ENCODE measurements at places on chromosomes 6 and 20. TPM values are rescaled to one million over a fixed set of nuclear protein-coding genes. Genes with fewer than 3 reads are reported as not detected.

DNA sequence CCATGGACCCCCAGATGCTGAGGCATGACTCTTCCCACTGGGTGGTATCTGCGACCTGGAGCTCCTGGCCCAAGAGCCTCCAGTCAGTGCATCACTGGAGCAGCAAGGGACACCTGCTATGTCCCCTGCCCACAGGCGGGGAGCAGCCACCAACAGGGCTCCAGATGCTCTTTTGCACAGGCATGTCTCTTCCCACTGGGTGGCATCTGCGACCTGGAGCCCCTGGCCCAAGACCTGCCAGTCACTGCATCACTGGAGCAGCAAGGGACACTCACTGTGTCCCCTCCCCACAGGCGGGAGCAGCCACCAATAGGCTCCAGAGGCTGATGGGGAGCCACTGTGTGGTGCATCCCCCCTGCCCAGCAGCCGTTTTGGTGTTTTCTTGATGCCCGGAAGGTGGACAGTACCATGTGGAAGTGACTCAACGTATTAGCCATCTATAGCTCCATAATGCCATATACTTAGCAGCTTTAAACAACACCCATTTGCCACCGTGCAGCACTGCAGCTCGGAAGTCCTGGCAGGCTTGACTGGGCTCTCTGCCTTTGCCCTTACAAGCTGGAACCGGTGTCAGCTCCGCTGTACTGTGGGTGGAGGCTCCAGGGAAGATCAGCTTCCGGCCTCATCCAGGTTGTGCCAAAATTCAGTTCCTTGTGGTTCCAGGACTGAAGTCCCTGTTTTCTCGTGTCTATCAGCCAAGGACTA lies 124.9 kb upstream of the CST7 start:
- DNase-seq: no peak

GRCh38 chr6:33439956-33440648 lies 14.3 kb upstream of the ZBTB9 start:
- DNase-seq: no peak

- DNase-seq: no peak
Measured at GRCh38 chr6:122799916-122800686, 11.0 kb downstream of the SMPDL3A start.

- no peak for DNase-seq
Measured at GRCh38 chr20:12269579-12269978, 351.9 kb downstream of the BTBD3 start.

DNA sequence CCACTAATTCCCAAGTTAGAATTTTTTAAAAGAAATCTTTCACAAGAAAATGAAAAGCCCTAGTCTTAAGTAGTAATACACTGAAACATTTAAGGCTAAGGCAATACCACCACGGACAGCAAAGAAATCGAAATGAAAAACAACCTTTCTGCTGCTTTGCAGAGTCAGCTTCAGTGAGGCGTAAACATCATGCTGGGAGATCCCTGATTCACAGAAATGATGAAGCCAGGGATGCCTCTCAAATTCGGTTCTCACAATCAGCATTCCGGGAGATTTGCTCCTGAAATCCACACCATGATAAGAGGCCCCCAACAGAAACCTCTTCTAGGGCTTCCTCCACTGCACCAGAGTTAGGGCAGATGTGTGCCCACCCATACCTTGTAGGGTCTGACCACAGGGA lies 18.6 kb downstream of the RRBP1 start:
- no peak for DNase-seq

GRCh38 chr20:8094850-8095249 lies 37.2 kb upstream of the PLCB1 start:
- DNase-seq: peak; percentile 53

DNA sequence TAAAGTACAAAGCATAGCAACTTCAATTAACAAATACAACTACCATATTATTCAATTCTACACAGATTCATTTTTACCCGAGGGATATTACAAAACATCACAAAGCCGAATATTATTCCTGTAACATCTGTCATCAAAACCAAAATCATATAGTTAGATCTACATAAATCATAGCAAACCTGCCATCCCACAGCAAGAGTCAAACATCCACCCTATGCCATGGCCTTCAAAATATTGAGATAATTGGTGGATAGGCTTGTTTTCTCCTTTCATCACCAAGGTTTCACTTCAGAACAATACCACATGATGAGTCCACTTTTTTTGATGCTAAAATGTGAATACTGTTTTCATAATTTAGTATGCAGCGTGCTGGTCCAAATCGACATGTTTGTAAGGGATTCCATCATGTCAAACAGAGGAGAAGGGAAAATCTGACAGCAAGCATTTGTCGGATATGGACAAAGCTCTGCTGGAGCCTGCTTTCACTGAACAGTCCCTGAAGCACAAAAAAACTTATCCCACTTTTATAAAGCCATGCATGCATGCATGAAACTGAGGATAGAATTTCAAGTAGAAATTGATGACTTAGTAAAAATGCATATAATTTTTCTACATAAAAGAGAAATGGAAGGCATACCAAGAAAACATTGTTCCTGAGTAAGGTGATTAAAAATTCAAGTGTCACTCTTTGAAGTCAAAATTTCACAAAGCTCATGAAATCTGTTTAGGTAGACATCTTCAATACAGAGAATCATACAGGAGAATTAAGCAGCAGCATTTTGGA lies 494.1 kb downstream of the HACE1 start:
- no peak for DNase-seq

- no peak for DNase-seq
Measured at GRCh38 chr6:63471654-63472053, 100.6 kb upstream of the LOC128125822 start.

GRCh38 chr6:138001750-138002349 lies 105.4 kb downstream of the PERP start:
- DNase-seq: peak; percentile 53

- no peak for DNase-seq
Measured at GRCh38 chr20:15616626-15617025, 956.6 kb downstream of the KIF16B start.

DNA sequence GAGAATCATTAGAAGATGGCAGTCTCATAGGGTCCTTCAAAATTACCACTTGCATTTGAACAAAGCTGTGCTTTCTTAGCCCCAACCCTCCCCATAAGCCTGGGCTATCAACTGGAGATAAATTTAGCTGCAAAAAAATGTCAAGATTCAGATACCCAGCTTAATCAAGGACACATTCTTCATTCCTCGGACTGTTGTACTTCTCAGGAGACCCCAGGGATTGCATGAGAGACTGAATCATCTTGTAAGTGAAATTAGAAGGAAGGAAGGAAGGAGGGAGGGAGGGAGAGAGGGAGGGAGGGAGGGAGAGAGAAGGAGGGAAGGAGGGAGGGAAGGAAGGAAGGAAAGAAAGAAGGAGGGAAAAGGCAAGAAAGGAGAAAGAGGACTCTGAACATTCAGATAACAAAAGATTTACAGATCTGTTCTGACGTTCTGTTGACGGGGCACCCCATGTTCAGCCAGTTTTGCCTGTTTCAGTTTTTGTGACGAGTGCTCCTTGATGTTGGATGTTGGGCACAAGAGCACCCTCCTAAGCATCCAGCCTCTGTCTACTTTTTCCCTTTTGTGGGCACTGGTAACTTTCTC lies 498.7 kb downstream of the PREX1 start:
- DNase-seq: no peak

DNA sequence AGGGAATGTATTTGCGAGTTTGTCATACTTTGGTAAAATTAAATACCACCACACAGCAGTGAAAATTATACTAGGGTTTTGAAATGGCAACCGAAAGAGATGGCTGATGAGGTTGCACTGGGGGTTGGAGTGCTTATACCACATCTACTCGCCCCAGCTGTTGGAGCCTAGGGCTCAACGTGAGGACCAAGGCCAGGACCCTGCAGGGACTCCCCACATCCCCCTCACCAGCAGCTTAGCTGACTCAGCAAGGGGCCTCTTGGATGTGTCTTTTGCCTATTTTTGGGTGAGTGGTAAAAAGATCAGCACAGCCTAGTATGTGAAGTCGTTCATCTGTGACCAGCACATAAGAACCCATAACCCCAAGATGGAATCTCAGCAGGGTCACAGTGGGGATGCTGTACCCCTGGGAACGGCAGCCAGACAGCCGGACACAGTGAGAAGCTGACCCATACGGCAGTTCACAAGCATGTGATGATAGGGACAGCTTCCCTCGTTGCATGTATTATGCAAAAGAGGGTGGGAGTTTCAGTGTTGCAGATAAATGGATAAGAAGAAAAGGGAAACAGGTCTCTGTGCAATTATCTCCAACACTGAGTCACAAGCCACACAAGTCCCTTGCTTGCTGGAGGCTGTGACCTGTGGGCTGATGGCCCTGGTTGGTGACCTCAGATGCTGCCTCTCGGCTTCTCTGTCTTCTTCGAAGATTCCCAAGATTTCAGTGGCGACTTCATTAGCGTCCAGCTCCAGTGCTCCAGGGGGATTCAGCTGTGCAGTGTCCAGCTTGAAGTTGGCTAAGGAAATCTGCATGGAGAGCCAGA lies 20.9 kb upstream of the SPO11 start:
- peak; percentile 49 for DNase-seq

DNA sequence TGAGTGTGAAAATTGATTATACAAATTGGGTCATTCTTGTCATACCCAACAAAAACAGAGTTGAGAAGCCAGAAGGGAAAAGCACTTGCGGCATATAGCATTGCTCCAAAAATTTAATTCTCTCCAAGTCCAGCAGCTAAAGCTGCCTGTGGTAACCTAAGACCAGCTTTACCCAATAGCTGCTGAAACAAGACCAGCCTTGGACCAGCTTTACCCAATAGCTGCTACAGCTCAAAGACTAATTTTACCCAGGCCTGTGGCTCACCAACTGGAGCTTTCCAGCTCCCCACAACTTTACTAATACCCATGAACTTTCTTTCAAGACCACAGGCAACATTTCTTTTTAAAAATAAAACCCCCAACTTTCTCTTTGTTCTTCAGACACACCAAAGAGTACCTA lies 32.8 kb upstream of the ZNF133 start:
- no peak for DNase-seq

DNA sequence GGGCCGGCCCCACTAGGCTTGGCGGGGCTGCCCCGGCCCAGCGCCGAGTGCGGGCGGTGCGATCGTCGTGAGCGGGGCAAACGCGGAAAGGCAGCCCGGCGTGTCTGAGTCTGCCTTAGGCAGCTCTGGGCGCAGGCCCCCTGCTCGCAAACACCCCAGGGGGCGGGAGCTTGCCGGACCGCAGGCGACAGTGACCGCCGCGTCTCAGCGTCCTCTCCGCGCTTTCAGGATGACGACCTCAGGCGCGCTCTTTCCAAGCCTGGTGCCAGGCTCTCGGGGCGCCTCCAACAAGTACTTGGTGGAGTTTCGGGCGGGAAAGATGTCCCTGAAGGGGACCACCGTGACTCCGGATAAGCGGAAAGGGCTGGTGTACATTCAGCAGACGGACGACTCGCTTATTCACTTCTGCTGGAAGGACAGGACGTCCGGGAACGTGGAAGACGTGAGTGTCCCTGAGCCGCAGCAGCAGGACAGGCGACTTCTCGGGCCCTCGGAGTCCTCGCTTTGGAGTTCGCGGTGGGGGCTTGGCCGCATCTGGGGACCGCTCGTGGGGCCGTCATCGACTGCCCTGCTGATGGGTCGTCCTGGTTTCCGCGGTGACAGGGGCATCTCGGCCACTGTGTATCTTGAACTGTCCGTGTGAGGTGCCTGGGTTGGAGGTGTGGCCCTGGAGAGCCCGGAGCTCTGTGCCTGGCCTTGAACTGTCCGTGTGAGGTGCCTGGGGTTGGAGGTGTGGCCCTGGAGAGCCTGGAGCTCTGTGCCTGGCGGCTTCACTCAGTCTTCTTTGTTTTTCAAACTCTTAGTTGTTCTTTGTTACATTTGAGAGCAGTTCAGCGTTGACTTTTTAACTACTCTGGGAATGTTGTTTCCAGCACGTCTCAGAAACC lies 786 bp downstream of the ADRM1 start:
- DNase-seq: no peak

DNA sequence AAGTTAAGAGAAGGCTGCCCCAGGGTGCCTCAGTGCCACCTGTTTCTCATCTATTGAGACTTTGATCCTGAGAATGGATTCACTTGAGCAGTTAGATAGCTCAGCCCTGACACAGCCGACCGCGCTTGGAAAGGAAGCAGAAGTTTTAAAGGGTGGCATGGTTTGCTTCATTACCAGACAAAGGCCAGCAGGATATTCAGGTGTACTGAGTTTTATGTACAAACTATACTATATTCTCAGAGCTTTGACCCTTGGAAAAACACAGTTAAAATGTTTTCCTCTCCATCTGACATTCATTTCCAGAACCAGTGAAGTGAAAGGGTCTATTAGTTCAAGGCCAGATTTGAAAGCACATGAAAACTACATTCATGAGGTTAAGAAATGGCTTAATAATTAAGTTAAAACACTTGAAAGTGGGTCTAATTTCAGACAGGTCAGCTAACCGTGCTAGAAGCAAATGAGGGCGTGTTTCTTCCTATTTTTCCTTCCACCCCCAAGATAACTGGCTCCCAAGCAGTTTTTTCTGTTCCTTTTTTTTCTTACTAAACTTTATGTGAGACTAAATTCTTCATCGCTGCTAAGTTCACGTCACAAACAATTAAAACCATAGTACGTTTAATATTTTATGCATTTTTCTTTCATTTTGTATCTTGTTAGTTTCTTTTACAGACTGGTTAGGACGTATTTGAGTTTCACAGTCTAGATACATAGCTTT lies 385.3 kb upstream of the SOX4 start:
- no peak for DNase-seq

- no peak for DNase-seq
Measured at GRCh38 chr20:25016471-25016870, 23.9 kb upstream of the APMAP start.

GRCh38 chr20:5967469-5967868 lies 17.0 kb downstream of the MCM8 start:
- no peak for DNase-seq

- no peak for DNase-seq
Measured at GRCh38 chr20:49925901-49926454, 10.2 kb upstream of the RNF114 start.

- DNase-seq: no peak
Measured at GRCh38 chr20:18678549-18679419, 90.9 kb downstream of the DTD1 start.

DNA sequence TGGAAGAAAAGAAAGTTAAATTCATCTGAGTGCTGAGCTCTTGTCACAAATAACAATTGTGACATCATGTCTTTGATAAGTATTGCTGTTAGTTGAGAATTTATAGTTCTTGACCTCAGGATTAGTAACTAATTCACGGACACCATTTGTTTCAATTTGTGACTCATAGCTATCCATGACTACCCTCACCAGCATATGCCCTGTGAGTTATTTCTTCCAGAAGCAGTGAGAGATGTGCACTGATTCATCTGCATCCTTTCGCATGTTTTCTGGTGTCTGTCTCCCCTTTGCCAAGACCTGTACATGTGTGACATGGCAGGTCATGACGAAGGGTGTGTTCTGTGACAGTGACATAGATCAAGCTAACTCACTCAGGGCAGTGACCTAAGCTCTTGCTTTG lies 86.9 kb downstream of the SOBP start:
- no peak for DNase-seq

- DNase-seq: peak; percentile 27
Measured at GRCh38 chr6:80543598-80544222, 437.2 kb downstream of the BCKDHB start.

Gene COL10A1
- 1.9 TPM for total RNA-seq

Gene CAP2
- 56.3 TPM for total RNA-seq

Gene IL17F
- total RNA-seq: not detected

Gene LY6G6D
- total RNA-seq: 0.58 TPM

Gene FERMT1
- total RNA-seq: 0.58 TPM

Gene ADA
- 4.0 TPM for total RNA-seq

Gene HSPA12B
- 18.3 TPM for total RNA-seq

Gene MTFR2
- 0.58 TPM for total RNA-seq

Measured in muscle of leg (tissue), 16 donors.